ENCODE measurements at places on chromosomes 4 and X. TPM values are rescaled to one million over a fixed set of nuclear protein-coding genes. Genes with fewer than 3 reads are reported as not detected.

The TECRL gene
- total RNA-seq: not detected

DNA sequence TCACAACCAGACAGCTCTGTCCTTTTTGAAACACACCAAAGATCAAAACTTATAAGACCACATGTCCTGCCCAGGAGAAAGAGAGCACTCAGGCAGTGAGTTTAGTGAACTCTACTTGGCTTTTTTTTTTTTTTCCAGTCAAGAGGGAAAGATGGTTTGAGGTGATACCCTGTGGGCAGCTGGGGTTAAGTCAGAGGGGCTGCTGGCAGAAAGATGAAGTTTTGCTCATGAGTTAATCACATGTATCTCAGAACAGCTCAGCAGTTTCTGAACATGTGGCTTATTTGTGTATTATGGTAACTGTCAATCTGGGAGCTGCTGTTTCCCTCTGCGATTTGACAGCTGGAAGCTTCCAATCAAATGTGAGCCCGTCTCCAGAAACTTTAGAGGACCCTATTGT is 56.4 kb upstream of the MAP3K15 start:
- DNase-seq: no peak

GRCh38 chr4:1030559-1030958 is 19.1 kb downstream of the FGFRL1 start:
- DNase-seq: no peak

DNA sequence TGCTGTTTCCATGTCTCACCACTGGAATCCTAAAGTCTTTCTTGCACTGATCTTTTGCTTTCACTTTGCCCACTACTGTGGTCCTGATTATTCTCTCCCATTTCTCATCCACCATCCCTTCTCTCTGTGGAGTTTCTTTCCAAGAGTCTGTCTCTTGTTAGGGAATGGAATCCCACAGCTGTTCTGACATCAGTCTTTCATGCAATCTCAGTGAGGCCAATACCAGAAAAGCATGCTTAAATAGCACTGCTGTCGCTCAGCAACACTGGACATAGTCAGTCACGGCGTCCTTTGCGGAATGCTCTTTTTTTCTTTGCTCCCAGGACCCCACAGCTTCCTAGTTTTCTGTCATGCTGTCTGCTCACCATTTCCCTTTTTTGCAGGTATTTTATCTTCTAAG is 20.1 kb downstream of the SLITRK4 start:
- DNase-seq: no peak

The TCEAL7 gene
- 4.8 TPM for total RNA-seq

- DNase-seq: no peak
These were observed 396.0 kb downstream of the FAT4 start for GRCh38 chr4:125710766-125711165.

- DNase-seq: peak; percentile 28
These were observed 31.5 kb downstream of the CASP3 start for GRCh38 chr4:184617600-184618196.

GRCh38 chrX:131330735-131331134 is 41.6 kb upstream of the IGSF1 start:
- DNase-seq: no peak

The SYP gene
- 4.6 TPM for total RNA-seq

The CORIN gene
- total RNA-seq: 1.5 TPM

The CENPVL2 gene
- total RNA-seq: not detected

The SHROOM4 gene
- total RNA-seq: 3.2 TPM

GRCh38 chrX:48897625-48898306 is at the start of the genes PQBP1 and TIMM17B:
TSS of gene PQBP1 (plus strand) at chrX:48897930. CDS start at chrX:48898510, 580 bp downstream.
TSS of gene TIMM17B (minus strand) at chrX:48897768. CDS start at chrX:48897749, 19 bp downstream.
- DNase-seq: peak; percentile 88

DNA sequence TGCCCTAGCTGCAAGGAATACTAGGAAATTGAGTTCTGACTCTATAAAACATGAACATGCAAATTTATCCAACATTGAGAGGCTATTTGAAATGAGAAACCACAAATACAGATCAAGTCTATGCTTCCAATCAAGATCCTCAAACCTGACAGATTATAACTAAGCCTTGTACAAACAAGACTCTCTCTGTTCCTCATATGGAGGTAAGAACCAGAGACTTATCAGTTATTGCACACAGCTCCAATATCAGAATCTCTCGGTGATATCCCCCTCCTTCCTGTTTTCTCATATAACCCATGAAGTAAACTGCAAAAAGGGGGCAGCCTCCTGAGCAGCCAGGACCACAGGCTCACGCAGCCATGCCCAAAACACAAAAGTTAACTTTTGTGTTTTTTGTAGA is 36.5 kb downstream of the FBXW7 start:
- no peak for DNase-seq

DNA sequence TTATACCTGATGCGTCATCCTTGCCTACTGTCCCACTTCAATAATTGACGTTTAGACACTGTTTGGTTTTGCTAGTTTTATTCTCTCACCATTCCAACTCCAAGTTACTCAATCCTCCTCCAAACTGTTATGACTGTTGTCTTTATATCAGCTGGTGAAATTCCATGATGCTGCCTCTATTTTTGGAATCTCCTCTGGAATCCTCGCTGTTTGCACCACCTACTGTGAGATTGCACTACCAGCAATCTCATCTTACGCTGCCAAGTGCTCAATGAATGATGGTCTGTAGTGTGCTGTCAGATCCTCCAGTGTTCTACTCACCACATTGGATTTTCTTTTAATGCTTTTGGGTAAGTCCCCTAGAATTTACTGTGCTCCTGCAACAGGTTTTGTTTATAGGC is 13.2 kb upstream of the PCDH18 start:
- DNase-seq: no peak

- DNase-seq: no peak
These were observed 31.1 kb downstream of the TBC1D14 start for GRCh38 chr4:6940744-6941137.

DNA sequence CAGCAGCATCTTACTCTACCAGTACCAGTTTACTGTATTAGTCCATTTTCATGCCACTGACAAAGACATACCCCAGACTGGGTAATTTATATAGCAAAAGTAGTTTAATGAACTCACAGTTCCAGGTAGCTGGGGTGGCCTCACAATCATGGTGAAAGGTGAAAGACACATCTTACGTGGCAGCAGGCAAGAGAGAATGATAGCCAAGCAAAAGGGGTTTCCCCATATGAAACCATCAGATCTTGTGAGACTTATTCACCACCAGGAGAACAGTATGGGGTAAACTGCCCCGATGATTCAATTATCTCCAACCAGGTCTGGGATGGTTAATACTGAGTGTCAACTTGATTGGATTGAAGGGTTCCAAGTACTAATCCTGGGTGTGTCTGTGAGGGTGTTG is 69.3 kb downstream of the YIPF6 start:
- no peak for DNase-seq

The SLIT2 gene
- 6.5 TPM for total RNA-seq

The KANTR gene
- total RNA-seq: 12.2 TPM

- no peak for DNase-seq
These were observed 227.2 kb upstream of the MBNL3 start for GRCh38 chrX:132716006-132716405.

The USP26 gene
- not detected for total RNA-seq

DNA sequence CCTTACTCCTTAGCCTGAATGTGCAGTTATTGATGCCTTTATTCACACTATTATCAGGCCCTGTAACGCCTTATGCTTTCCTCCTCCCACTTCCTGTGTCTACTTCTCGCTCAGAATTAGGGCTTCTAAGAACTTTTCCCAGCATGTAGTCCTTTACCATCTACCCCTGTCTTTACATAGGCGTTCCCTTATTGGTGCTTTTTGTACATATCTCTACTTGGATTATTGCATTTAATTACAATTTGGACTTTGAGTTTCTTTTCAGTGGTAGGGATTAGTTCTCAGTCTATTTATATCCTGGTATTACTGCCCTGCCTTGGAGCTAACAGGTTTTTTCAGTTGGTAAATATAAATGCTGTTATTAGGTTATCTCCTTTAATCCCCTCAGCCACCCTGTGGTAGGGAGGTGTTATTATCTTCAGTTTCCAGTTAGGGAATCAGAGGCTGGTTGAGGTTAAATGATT is 84.0 kb downstream of the RBPJ start:
- no peak for DNase-seq

- no peak for DNase-seq
These were observed 82.4 kb downstream of the NR3C2 start for GRCh38 chr4:148359769-148360168.

The GIMD1 gene
- not detected for total RNA-seq

DNA sequence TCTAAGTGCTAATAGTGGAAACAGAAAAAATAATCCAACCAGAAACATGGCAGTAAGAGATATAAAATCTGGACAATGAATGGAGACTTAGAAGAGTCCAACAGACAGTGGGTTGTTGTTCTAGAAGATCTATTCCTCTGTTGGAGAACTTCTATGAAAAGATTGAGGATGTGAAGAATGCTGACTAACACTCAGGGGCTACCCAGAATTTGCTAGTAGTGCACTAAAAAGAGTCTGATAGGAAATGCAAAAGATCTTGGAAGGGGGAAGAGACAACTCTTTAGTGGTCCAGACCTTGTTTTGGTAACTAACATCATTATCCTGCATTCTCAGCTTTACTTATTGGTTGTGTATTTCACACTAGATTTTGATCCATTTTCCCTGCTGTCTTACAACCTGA is 77.9 kb downstream of the SMARCA1 start:
- no peak for DNase-seq

- DNase-seq: no peak
These were observed 104.5 kb downstream of the SCD5 start for GRCh38 chr4:82694046-82694445.

DNA sequence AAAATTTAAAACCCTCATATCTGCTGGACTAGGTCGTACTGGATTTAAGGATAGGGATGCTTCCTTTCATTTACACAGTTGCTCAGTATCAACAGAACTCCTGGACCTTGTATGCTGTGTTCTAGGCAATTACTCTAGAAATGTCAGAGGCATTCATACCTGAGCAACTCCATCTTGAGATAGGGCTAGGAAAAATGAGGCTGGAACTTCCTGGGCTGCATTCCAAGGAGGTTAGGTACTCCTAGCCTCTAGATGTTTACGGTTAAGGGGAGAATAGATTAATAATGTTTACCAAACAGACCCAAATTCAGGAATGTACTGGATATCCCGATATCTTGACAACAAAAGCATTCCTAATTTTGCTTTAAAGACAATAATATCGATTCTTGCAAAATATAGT is 84.7 kb upstream of the NLGN4X start:
- DNase-seq: no peak

The PPARGC1A gene
- total RNA-seq: 76.0 TPM

GRCh38 chr4:130747842-130748241 is 1651.9 kb downstream of the C4orf33 start:
- DNase-seq: no peak

The TRIML2 gene
- total RNA-seq: not detected

The MAGEE1 gene
- 0.64 TPM for total RNA-seq

GRCh38 chr4:186651181-186651603 is 72.5 kb downstream of the FAT1 start:
- DNase-seq: no peak

The MSX1 gene
- total RNA-seq: 0.25 TPM

DNA sequence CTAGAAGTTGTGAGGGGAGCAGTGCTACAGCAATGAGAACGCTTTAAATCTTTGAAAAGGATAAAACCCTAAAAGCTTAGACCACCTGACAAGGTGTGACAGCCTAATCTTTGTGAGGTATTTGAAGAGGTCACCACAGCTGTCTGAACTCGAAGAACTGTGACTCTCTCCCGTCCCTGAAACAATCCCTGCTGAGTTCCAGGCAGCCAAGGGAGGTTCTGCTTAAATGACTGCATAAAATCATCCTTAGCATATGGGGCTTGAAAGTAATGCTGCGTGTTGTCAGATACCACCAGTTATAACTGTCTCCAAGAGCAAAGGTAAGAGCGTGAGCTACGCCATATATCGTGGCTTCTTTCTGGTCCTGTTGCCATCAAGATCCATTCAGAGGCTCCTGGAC is 696.3 kb downstream of the PCDH7 start:
- no peak for DNase-seq

The AMBN gene
- total RNA-seq: not detected

DNA sequence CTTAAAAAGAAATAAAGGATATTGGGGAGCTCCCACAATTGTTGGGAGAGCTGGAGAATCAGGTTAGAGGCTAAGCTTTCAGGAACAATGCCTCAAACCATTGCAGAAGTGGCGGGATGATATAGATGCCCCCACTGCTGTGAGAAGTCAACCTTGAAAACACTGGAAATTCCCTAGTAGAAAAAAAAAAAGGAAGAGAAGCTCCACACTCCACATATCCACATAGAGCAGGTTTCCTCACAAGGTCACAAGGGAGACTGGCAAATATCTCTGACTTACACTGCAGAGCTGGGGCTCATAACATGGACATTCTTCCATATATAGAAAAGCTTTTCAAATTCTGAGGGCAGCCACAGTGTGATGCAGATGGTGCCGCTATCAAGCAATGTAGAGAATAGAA is 22.7 kb upstream of the OGT start:
- DNase-seq: no peak

GRCh38 chr4:26081795-26082498 is 167.9 kb downstream of the SMIM20 start:
- no peak for DNase-seq

DNA sequence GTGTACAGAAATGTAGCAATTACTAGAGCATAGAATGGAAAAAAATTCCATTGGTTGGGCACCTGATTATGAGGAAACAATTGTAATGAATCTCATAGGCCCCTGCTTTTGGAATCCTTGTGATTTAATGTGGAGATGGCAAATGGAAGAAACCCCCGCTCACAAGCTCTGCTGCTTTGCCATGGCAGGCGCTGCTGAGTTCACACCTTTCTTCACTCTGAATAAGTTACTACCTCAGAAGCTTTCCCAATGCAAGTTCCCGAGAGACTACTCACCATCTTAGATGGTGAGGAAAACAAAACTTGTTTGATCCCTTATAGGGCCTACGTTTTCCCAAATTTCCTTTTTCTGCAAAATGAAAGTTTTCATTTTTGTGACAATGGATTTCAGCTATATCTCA is 266.6 kb upstream of the TAPT1 start:
- no peak for DNase-seq

The DOK7 gene
- 0.24 TPM for total RNA-seq

DNA sequence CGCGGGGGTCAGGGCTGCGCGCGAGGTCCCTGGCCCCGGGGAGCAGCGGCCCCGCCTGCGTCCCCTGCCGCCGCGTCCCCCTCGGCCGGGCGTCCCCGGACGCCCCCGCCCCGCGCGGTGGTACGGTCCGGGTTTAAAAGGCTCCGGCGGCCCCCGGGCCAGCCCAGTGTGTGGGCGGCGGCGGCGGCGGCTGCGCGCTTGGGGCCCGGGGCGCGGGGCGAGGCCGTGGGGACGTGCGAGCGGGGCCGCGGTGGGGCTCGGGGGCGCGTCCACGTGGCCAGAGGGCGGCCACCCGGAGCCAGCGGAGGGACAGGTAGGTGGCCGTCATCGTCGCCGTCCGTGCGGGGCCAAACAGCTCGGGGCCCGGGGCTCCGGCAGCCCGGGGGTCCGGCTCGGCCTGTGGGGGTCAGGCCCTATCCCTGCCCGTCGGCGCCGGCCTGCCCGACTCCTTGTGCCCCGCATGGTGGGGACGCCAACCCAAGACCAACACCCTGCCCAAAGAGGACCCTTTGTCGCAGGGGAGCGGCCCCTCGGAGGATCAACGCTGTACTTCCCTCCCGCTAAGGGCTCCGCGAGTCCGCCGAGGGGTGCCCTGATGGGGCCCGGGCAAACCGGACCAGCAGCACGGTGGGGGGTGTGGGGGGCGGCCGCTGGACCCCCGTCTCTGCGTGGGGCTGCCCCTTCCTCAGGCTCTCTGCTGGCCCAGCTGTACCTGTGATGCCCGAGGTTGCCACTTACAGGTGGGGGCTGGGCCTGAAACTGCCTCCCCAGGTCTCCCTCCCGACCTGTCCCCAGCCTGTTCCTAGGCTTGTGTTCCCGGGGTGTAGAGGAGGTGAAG is at the start of gene PLXNA3:
Gene PLXNA3 (plus strand): TSS at position 166 of the 838 bp plus-strand sequence. CDS start 1,903 bp downstream, outside the sequence.
- no peak for DNase-seq
